ENCODE measurements at places on chromosomes 2 and 18. TPM values are rescaled to one million over a fixed set of nuclear protein-coding genes. Genes with fewer than 3 reads are reported as not detected.
A peak's percentile ranks its signal among the peaks of the same experiment; 100 is the strongest.

LRRTM1 gene
- total RNA-seq = not detected

ITGA4 gene
- 7.0 TPM for total RNA-seq

SPDYA gene
- total RNA-seq = 1.2 TPM

GREB1L gene
- total RNA-seq = not detected

PUM2 gene
- 112 TPM for total RNA-seq

FOSL2 gene
- total RNA-seq = 5.3 TPM

CD28 gene
- total RNA-seq = not detected

HOXD13 gene
- total RNA-seq = 32.7 TPM

CCL20 gene
- total RNA-seq = not detected

- DNase-seq = no peak
Observed at GRCh38 chr18:10261344-10262276, 192.8 kb upstream of the APCDD1 start.

DNA sequence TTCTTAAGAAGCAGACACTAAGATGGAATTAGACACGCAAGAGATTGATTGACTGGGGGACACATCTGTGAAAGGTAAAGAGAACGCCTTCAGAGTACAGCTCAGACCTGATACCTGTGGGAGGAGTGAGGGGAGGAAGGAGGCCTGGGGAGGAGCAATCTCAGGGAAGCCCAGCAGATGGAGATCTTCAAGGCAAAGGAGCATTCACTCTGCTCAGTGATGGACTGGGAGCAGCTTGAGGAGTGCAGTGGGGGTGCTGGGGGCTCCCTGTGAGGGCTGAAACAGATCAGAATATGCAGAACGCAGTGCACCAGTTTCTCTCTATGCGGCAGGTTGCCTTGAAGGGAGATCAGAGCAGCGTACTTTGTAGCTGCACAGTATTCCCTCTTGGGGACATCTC is 103.7 kb upstream of the ATP8B1 start:
- no peak for DNase-seq

DNA sequence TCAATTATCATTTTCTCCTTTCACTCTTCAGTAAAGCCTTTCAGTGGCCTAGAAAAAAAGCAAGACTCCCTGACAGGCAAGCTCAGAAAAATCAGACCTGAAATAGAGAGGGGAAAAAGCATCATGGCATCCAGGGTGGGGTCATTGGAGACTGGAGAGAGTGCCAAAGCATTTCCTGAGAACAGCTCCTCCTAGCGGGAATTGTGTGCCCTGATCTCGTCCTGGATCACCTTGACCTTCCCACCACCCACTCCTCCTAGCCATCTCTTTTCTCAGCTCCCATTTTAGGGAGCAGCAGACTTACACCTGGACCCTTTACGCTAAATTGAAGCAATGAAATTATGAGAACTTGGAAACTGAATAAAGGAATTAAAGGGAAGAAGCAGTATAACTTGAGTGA is 176.6 kb downstream of the VWC2L start:
- DNase-seq = no peak

DNA sequence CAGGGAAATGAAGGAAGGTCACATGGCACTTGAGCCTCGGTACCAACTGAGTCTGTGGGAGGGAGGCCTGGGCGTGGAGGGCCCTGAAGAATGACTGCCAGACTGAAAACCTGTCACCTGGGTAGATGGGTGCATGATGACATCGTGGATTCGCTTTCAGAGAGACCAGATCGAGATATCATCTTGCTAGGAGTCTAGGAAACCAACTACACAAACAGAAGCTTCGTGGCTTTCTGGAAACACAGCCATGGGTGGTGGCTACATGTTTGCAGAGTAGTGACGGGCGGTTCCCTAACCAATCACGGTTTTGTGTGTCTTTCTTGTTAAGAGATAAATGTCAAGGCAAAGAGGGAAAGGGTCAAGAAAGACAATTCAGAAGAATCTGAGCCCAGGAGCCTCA is 155.0 kb downstream of the EIPR1 start:
- DNase-seq = no peak

- no peak for DNase-seq
Observed at GRCh38 chr2:201890453-201890852, 84.1 kb downstream of the CDK15 start.

DNA sequence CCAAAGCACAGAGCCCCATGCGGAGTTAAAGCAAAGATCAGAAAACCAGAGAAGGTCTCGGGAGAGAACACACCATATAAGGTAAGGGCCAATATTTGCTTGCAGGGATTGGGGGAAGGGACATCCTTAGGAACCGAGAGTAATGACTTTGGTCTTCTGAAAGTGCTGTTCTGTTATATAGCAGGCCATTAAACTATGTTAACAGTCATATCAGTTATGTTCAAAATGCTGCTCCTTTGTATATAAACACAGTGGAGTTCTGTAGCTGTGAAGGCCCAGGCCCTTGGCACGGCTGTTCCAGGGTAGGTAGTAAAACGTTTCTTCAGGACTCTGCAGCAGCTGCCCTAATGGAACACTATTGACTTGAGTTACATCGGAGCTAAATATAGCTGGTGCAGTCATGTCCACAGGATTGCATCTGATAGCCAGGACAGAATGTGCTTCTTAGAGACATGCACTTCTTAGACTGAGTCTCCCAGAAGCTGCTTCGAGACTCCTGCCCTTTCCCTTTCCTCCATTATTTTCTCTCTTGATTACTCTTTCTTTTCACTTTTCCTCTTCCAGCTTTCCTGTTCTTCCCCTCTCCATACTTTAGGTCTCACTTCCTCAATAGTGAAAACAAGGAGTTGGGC is 122.4 kb downstream of the SETBP1 start:
- no peak for DNase-seq

GRCh38 chr2:241363426-241363825 is 7.3 kb downstream of the FARP2 start:
- DNase-seq = no peak

DNA sequence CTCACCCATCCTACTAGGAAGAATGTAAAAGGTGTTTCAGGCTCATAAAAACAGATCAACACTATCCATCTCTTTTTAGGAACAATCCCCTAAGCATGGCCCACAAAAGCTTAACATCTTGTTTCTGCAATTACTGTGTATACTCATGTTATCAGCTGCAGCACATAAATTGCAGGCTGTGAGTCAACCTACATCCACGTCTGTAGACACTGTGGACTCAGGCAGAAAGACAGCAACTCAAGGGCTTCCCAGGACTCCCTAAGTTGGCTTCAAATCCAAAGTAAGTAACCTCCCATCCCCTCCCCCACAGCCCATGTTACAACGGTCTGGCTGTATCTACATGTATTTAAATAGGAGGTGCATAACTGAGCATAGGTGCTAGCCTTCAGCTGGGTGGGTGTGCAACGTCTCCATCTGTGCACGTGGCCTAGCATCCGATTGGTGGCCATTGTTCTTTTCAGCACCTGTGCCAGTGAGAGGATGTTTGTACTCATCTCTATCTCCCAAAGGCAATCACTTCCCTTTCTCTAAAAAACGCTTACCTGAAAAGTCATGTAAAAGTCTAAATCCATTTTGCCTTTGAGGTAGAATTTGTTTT is 30.1 kb downstream of the UXS1 start:
- no peak for DNase-seq

- DNase-seq = peak; percentile 51
Observed at GRCh38 chr2:229454934-229455631, 184.0 kb upstream of the PID1 start.

- no peak for DNase-seq
Observed at GRCh38 chr2:231531883-231532755, 1.9 kb upstream of the NMUR1 start.

- DNase-seq = no peak
Observed at GRCh38 chr2:222296911-222297599, 1.7 kb downstream of the PAX3 start.

- DNase-seq = peak; percentile 8
Observed at GRCh38 chr2:13413989-13414388, 697.3 kb downstream of the TRIB2 start.

DNA sequence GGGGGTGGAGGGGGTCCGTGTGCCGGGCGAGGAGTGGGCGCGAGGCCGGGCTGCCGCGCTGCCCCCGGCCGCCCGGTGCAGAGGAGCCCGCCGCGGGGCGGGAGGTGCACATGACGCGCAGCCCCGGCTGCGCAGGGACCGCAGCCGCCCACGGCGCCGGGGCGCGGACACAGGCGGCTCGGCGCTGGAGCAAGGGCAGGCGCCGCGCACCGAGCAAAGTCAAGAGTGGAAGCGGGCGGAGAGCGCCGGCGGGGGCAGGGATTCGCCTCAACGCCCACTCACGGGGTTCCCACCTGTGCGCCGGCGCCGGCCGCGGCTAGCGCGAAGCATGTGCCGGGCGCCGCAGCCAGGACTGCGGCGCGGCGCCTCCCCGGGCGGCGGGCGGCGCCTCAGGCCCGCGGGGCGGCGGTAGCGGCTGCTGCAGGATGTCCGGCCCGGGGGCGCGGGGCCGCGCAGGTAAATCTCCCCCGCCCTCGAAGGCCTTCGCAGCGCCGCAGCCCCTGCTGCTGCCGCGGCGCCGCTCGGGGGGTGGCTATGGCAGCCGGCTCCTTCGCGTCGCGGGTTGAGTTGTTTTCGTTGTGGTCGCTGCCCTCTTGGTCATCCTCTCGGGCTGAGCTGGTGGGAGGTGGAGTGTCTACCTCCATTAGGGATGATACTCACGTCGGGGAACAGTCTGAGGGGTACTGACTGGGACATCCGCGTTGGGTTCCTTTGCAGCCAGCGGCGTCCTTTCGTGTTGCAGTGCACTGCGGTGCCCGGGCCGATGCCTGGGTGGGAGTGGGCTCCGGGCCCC is 216.3 kb upstream of the DTNA start:
- DNase-seq = peak; percentile 19

DNA sequence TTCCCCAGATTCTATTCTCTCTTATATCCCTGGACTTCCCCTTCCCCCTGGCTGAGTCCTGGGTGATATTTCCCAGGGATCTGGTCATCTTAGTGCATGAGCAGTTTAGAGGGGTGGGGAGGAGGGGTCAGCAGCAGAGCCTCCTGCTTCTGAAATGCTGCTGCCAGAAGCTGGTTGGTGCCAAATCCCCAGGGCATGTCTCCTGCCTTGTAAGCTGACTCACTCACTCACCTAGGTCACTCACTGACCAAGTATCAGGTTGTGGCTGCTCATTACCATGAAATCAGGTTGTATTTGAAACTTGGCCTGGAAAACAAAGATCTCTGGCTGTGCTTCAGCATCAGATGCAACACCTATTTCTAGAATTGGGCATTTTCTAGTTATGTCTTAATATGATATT is 14.3 kb downstream of the GPR39 start:
- no peak for DNase-seq

- DNase-seq = no peak
Observed at GRCh38 chr2:104472076-104472475, 381.8 kb upstream of the POU3F3 start.

GRCh38 chr18:59300676-59301285 is 17.7 kb downstream of the CPLX4 start:
- no peak for DNase-seq

DNA sequence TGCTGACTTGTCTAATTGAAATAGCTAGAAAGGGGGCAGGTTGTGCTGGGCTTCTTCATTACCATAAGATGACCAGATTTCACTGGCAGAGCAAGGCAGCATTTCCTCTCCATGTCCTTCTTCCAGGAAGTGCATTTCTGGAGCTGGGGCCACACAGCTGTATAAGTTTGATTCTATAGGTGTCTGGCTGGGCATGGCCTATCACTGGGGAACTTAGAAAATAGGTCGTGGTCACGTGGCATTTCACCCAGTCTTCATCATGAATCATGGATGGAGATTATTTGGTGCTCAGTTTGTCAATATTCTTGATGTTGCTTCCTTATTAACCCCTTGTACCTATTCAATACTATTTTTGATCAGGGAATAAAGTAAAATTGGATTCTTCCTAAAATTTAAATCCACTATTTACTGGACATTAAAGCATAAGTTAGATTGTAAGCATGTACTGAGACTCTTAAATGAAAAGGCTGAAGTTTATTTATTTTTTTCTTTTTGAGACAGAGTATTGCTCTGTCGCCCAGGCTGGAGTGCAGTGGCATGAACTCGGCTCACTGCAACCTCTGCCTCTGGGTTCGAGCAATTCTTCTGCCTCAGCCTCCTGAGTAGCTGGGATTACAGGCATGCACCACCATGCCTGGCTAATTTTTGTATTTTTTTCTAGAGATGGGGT is 49.5 kb upstream of the TMEM87B start:
- DNase-seq = no peak

DNA sequence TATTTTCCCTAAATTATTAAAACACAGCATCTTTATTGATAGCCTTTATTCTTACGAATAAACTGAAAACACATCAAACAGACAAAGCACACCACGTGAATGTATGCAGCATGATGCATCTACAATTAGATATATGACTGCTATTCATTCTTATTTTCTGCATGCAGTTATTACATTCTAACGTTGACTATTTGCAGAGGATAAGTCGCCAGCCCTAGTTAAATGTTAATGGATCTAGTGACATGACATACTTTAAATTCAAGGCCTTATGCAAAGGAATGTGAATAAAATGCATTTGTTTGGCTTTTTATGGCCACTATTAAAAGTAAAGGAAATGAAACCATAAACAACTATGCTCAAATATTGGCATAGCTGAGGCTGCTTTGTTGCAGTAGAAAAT is 172.4 kb downstream of the MAP2 start:
- DNase-seq = no peak

DNA sequence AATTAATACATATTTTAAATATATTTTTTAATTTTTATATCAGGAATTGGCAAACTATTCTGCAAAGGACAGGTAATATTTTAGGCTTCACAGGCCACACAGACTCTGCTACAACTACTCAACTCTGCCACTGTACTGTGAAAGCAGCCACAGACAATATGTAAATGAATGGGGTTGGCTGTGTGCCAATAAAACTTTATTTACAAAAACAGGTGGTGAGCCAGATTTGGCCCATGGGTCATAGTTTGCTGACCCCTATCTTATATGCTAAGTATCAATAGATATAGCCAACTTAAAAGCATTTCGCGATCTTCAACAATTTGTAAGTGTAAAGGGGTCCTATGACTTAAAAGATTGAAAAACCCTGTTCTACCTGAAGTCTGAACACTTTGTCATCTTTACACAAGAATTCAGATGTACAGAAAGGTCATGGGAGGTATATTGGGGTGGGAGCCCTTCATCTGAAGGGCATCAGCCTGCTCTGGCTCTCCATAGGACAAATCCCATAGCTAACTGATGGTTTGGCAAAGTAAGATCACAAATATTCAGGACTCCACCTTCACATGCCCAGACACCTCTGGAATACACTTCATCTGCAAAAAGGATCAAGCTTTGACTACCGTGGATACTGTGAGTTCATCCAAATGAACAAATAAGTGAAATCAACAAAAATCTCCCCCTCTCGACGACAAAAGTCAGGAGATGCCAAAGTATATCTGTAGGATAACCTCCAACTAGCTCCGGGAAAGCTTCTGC is 65.9 kb downstream of the C1D start:
- DNase-seq = no peak

DNA sequence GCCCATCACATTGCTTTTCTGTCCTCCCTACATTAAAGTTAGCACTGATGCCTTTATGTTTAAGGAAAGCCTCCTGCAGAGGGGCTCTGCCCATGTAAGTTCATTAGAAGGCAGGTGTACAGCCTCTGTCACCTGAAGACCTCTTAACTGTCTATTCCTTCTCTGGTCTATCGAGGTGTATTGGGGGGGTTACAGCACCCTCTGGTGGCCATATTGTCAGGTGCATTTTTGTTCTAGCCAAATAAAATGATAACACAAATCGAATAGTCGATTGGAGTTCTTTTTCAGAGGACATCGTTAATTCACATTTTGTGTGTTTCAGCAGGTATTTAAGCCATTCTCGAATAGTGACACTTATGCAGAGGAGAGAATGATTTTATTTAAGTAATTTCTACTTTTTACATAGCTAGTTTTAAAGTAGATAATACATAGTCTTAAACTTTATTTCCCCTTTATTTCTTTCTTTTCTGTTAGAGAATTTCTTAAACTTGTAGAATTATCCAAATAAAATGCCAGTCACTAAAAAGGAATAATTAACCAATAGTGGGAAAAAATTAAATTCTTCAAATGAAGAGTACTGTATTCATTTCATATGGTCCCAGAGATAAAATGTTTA is 136.8 kb downstream of the NEDD4L start:
- DNase-seq = peak; percentile 54

Data from A673 (cell line).